ENCODE measurements at places on chromosomes 11 and 22.
A peak's percentile ranks its signal among the peaks of the same experiment; 100 is the strongest.

- DNase-seq = peak; percentile 81
Measured at GRCh38 chr11:3153291-3153861, 11.7 kb downstream of the OSBPL5 start.

GRCh38 chr11:11876458-11876857 lies 34.7 kb downstream of the USP47 start:
- no peak for DNase-seq

DNA sequence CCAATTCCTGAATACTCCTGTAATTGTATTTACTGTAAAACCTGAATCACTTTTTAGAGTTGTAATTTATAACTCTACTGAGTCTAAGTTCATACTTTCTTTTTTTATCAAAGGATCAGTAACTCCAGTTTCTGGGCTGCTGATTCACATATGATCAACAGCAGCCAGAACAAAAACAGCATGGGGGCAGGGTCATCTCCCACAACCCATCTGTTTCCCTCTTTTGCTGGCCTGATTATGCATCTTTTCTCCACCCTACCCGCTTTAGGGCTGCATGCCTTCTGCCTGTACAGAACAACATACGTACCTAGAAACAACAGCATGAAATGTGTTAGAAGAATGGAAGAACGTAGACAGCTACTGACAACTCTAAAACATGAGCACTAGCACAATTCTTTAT lies 76.0 kb downstream of the MRTFA start:
- DNase-seq = no peak

- DNase-seq = no peak
Measured at GRCh38 chr11:76825726-76826396, 34.9 kb upstream of the ACER3 start.

- no peak for DNase-seq
Measured at GRCh38 chr22:38042488-38042790, 14.8 kb upstream of the PICK1 start.

DNA sequence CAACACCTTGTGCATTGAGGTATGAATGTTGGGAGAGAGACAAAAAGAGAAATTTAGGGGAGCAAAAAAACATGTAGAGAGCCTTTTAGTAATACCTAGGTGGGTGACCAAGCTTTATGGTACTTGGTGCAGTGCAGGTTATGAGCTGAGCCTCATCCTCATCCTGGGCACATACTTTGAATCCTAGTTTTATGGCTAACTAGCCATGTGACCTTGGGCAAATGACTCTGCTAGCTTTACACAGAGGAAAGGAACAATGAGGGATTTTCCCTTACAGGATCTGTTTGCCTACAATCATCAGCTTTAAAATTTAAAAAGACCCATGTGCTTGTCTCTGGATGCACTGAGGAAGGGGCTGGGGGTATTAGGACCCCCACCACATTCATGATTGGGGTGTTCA lies 187.8 kb upstream of the ISX start:
- no peak for DNase-seq
